CD4-positive, alpha-beta T cell treated with Interleukin-15 for 4 hours (primary cell): ENCODE measurements at places on chromosomes 2 and 18.

GRCh38 chr2:27756544-27757498 lies 14.7 kb upstream of the MRPL33 start:
- DNase-seq, result no peak

GRCh38 chr2:183505911-183506310 lies 381.7 kb downstream of the NUP35 start:
- no peak for DNase-seq

GRCh38 chr2:239778861-239779558 lies 246.1 kb downstream of the NDUFA10 start:
- no peak for DNase-seq

- DNase-seq, result peak; percentile 19
Observed at GRCh38 chr2:134249755-134250154, 4.1 kb upstream of the MGAT5 start.
